GM12878 (cell line): ENCODE measurements at places on chromosomes 5 and 9. TPM values are rescaled to one million over a fixed set of nuclear protein-coding genes. Genes with fewer than 3 reads are reported as not detected.

DNA sequence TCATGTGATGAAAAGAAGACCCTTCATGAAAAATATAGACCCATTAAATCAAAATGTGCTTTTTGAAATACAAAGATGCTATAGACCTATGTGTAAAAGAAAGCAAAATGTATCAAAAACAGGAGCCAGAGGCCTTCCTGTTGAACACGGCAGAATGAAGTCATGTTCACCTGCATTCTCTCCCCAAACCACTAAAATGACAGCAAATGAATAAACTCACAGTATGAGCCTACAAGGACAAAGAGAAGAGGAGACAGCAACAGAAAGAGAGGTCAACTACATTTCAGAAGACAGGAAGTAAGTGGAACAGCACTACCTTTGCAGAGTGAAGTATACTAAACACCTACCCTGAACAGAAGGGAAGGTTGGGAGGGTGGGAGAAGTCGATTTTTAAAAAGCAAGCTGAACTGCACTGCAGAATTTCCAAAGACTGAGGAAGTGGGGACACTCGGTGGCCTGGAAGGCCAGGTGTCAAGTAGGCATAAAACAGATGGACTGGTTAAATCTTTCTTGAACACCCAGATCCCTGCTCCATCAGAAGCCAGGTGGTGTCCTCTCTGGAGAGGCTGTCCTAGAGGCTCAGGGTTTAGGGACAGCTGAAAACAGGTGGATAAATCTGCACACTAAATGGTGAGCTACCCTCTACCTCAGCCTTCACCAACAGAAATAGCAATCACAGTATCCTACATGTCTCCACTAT is 48.9 kb downstream of the MED27 start:
- H3K27me3 ChIP-seq: no peaks in the 10 kb centered on the region
- H3K4me3 ChIP-seq: no peak overlapping the region
- DNase-seq: no peak
- H3K27ac ChIP-seq: no peak overlapping the region

- no peaks in the 10 kb centered on the region for H3K36me3 ChIP-seq
- DNase-seq: no peak
- H3K27me3 ChIP-seq: no peaks in the 10 kb centered on the region
- H3K4me1 ChIP-seq: no peaks in the 10 kb centered on the region
- H3K27ac ChIP-seq: no peak overlapping the region
Observed at GRCh38 chr5:97499605-97500004, 316.6 kb upstream of the RIOK2 start.

GRCh38 chr5:67021521-67021920 is 175.1 kb downstream of the CD180 start:
- H3K4me3 ChIP-seq: no peak overlapping the region
- no peaks in the 10 kb centered on the region for H3K4me1 ChIP-seq
- H3K36me3 ChIP-seq: no peaks in the 10 kb centered on the region
- no peak for DNase-seq
- peaks cover 2% of the 10 kb centered on the region; the same call in 1 of the 2 replicates for H3K27me3 ChIP-seq

Gene UBTD2
- 22.3 and 23.0 TPM in 2 replicates for total RNA-seq

DNA sequence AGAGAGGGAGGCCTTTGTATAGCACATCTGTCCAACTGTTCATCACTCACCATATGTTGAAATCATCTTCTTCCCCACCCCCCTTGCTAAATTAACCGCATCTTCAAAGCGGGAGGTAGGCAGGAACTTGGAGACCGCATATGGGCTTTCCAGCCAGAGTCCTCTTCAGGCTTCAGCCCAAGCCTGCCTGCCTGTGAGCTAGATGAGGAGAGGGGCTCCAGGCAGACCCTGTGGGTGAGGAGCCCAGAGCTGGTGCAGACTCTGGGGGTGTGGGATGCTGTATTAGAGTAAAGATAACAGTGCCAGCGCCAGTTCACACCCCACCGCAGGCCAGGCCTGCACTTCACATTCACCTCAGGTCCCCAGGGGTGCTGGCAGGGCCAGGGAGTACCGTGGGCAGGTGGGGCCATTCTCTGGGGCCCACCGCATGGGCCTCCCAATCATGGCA is 16.2 kb downstream of the PRRC2B start:
- no peak overlapping the region for H3K27ac ChIP-seq
- H3K27me3 ChIP-seq: no peaks in the 10 kb centered on the region
- H3K4me1 ChIP-seq: peaks cover 25% of the 10 kb centered on the region
- no peak overlapping the region for H3K4me3 ChIP-seq
- no peak for DNase-seq

Gene ZBTB34
- total RNA-seq: 5.3 and 5.5 TPM in 2 replicates

- H3K27ac ChIP-seq: no peak overlapping the region
- no peak for DNase-seq
- H3K4me3 ChIP-seq: no peak overlapping the region
- no peaks in the 10 kb centered on the region for H3K36me3 ChIP-seq
Observed at GRCh38 chr5:1007221-1007680, 1.4 kb upstream of the NKD2 start.

GRCh38 chr9:125634040-125634717 is 72.8 kb downstream of the MAPKAP1 start:
- H3K36me3 ChIP-seq: no peaks in the 10 kb centered on the region
- peak overlapping the region; percentile 39 for H3K4me3 ChIP-seq
- DNase-seq: no peak
- H3K27me3 ChIP-seq: no peaks in the 10 kb centered on the region
- peaks cover 86% of the 10 kb centered on the region for H3K4me1 ChIP-seq
